Calu3 (cell line): ENCODE measurements at places on chromosomes 1 and 21. TPM values are rescaled to one million over a fixed set of nuclear protein-coding genes. Genes with fewer than 3 reads are reported as not detected.

PRDX6 gene
- total RNA-seq: 325 and 360 TPM in 2 replicates

- no peak for DNase-seq
Observed at GRCh38 chr1:203425663-203425975, 50.0 kb upstream of the PRELP start.

DNA sequence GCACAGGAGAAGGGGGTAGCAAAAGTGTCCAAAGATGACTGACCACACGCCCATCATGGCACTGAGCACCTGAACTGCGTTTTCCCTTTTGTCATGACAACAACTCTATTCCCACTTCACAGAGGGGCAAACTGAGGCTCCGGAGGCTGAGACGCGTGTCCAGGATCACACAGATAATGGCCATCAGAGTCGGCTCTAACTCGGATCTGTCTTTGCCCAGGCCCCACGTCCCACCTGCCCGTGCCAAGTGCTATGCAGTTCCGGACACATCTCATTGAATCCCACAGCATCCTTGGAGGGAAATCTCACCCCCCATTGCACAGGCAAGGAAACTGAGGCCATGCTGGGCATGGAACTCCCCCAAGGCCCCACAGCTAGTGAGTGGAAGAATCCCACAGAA lies 62.1 kb downstream of the MATN1 start:
- DNase-seq: no peak

DNA sequence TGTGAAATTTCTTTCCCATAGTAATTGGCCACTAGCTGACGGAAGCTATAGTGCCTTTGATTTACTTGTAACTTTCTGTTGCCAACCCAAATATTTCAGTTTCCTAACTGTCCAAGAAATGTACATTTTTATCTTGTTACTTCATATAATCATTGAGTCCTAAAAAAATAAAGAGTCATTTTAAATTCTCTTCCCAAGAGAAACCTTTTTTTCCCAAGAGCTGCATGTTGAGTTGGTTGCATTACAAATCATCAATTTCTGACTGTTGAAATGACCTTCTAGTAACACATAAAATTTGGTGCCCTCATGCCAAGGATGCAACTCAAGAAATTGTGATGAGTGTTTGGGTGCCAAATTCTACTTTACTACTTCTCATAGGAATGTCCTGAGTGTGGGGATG lies 61.0 kb downstream of the HMCN1 start:
- no peak for DNase-seq

DNA sequence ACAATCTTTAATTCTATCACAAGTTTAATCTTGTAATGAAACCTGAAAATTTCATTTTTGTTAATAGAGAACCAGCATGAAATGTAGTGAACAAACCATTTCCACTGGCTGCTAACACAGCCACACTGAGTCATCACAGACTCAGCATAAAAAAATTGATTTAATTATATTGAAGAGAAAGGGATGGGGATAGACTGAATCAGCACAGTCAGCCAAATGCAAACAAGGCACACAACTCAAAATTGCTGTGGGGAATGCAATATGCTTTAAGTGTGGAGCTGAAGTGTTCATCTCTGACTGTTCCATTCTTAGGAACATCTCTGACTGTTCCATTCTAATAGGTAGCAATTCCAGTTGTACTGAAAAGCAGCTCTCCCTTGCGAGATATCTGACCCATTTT lies 299.8 kb downstream of the MRPL39 start:
- DNase-seq: no peak

VASH2 gene
- total RNA-seq: 4.7 and 5.8 TPM in 2 replicates

DNA sequence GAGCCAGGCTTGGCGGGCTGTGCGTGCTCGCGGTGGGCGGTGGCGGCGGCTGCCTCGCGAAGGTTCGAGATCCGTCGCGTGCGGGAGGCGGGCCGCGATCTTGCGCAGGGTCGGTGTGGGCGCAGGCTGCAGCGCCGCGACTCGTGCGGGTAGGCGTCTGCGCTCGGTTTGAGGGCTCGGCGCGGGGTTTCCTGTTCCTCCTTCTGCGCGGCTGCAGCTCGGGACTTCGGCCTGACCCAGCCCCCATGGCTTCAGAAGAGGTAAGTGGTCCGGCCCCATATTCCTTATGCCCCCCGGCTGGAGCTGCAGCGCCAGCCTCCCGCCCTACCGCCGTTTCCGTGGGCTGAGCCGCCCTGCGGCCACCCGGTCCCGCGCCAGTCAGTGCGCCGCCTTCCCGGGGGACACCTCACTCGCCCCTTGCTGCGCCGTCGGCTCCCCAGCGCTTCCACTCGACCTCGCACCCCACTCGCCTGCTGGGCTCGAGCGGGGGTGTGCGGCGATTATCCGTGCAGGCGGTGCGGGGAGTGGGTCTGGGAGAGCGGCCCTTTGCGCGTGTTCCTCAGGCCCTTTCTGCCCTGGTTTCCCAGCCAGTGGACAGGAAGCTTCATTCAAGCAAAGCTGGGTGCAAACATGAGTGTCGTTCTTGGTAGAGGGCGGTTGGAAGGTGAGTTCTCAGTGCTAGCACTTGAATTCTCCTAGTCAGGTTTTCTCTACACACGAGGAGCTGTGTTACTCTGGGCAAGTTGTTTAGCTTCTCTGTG lies at the start of gene CACYBP:
Gene CACYBP, plus strand, starts transcription at position 12 of the 761 bp plus-strand sequence. Its CDS starts 234 bp downstream, at position 246.
- no peak for DNase-seq

OR2T29 gene
- total RNA-seq: not detected in 2 replicates

ATP1A2 gene
- not detected in 2 replicates for total RNA-seq

DNA sequence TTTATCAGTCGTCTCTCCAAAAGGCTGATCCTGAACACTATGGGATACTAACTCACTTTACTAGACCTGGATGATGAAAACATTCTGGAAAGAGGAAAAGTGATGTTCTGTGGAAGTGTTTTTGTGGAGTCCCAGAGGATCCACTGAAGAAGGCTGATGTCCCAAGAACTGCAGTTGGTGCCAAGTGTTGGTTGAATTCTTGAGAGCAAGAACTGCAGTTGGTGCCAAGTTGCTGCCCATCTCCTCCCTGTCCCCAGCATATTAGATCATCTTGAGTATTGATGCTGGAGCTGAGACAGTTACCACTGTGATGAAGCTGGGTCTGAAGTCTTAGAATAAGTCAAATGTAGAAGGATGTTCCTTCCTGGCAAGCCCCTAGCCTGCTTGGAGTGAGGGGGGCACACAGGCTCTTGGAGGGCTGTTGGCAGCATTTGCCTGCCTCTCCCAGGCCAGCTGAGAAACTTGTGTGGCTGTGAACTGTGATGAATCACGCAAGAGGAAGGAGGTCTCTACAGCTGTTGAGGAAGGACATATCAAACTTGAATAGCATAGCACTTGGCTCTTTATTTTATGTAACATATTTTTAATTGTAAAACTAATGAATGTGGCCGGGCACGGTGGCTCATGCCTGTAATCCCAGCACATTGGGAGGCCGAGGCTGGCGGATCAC lies 48.1 kb downstream of the DNAJC6 start:
- no peak for DNase-seq

PTCH2 gene
- total RNA-seq: 0.76 and 0.78 TPM in 2 replicates

DNA sequence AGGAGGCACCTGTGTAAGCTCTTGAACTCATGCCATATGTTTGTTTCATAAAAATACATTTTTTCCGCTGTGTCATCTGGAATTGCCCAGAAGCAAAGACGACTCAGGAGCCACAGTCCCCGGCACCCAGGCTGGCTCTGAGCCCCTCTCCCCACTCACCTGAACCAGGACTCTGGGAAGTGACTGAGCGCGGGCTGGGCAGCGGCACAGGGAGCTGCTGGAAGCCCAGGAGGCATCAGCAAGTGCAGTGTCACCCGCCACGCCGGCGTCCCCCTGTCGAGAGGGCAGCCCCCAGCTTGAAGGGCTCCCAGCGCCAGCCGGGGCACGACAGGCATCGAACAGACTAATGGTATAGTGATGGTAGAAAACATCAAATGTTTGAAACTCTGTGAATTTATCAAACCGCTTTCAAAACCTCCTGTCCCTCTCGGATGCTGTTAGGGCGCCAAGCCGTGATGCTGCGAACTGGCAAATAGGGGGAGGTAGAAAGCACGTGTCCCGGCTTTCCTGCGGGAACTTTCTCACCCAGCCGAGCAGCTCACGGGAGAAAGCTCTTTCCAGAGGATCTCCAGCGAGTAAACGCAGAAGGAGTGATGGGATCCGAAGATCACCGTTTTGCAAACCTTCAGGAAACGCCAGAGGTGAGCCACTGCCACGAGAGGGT lies 57.8 kb upstream of the COL18A1 start:
- DNase-seq: no peak

GRCh38 chr1:156259805-156260204 lies 11.9 kb upstream of the PAQR6 start:
- DNase-seq: no peak

DNA sequence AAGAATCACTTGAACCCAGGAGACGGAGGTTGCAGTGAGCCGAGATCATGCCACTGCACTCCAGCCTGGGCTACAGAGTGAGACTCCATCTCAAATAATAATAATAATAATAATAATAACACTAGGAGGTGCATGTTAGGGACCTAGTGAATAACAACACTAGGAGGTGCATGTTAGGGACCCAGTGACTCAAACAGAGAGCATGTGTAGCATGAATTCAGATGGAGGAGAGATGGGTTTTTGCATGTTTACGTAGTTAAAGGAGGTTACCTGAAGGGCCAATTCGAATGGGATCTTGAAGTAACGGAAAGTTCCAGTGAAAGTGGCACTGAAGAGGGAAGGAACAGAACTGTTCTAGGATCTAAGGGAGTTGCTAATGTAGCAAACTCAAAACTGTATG lies 7.1 kb upstream of the KCNK1 start:
- DNase-seq: no peak

GRCh38 chr1:114551400-114551799 lies 30.0 kb downstream of the BCAS2 start:
- no peak for DNase-seq

DNA sequence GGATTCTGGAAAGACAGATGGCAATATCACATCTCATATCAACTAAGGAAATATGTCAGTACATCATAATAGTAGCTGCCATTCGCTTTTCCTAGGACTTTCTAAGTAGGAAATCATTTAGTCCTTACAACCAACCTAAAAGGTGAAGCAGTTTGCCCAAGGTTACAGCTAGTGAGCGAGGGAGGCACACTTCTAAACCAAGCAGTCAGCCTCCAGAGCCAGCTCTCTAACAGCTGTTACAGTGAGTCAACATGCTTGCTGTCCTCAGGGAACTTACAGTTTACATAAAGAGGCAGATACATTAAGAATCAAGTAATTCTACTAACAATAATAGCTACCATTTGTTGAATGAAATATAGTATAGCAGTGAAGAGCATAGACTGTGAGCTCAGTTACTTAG lies 57.1 kb downstream of the GIPC2 start:
- DNase-seq: no peak
